ENCODE measurements at places on chromosomes 5 and 9.

DNA sequence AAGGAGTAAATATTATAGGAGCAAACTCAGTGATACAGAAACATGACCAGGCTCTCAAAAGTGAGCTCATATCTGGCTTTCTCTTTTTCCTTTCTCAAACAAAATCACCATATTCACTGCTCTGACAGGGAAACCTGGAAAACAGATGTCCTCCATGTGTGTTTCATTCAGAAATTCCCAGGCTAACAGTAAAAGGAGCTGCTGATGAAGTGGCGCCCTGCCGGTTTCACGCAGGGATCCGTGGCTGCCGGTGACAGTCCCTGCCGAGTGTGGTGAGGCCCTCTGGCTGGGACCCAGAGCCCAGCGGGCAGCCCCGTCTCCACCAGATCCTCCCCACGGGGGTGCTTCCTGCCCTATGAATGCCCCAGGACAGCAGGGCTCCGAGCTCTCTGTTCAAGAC lies 208.1 kb downstream of the GNA14 start:
- no peak for DNase-seq

DNA sequence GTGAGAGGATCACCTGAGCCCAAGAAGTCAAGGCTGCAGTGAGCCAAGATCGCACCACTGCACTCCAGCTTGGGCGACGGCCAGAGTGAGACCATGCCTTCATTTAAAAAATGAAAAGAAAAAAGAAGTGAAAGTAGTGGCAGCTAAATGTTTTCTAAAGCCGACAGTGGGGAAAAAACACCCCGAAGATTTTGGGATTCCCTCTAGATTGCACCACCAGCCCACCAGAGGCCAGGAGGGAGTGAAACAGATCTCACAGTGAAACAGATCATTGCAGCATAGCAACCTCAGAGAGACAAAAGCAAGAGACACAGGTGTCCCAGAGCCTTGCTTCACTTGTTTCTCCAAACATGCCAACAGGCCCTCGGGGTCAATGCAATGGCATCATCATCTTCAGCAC lies 156.8 kb downstream of the PAX5 start:
- DNase-seq, result peak; percentile 14

DNA sequence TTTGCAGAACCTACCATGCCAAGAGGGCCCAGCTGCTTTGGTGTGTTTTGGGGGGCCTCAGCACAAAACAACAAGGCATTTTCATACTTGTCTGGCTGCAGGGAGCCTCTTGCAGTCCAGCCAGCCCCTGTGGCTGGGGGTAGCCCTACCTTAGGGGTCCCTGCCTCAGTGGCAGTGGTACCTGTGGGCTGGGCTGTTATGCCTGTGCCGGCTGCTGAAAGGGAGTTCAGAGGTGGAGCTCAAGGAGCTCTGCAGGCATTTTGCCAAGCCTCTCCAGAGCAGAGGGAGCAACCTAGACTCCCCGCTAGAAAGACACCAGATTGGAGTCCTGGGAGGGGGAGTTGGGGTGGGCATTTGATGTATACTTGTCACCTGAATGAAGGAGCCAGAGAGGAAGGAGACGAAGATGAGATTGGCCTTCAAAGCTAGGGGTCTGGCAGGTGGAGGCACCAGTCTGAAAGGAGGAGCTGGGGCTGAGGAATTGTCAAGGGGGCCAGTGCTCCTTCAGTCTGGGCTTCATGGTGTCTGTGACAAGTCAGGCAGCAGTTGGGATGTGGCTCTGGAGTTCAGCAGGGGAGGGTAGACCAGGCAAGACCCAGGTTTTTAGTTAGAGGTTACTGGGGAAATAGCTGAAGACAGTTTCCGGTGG lies 1.5 kb downstream of the SHROOM1 start:
- DNase-seq, result no peak

DNA sequence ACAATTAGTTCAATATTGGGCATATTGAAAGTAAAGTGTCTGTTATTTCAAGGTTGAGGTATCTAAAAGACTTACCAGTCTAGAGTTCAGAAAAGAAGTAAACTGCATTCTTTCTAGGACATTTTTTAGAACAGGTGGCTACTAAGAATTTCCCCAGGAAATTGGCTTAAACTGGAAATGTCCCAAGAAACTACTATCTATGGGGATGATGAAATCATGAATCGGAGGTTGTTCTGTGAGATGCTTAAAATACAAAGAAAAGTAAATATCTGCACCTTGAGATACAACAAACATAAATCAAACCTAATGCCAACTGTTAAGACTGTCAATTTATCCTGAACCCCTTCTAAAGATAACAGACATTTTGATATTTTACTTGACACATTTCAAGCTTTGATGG lies 226.5 kb upstream of the NREP start:
- no peak for DNase-seq

- DNase-seq, result no peak
These were observed 24.4 kb downstream of the ZNF474 start for GRCh38 chr5:122153774-122154173.

DNA sequence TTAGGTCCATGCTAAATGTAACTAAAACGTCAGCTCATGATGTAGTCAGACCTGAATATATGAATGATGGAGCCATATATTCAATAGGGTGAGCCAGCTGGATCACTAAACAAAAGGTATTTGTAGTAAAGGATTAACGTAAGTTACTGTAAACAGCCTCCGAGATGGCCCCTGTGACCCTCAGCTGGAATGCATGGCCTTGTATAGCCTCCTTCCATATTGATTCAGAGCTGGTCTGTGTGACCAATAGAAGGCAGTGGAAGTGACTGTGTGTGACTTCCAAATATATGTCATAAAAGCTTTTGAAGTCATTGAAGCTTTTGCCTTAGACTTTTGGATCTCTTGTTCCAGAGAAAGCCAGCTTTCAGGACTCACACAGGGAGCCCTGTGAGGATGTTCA lies 154.4 kb upstream of the CHD1 start:
- DNase-seq, result no peak

- no peak for DNase-seq
These were observed 10.5 kb downstream of the TMEM174 start for GRCh38 chr5:73183481-73183891.

- DNase-seq, result no peak
These were observed 2.1 kb upstream of the ANXA2R start for GRCh38 chr5:43042176-43042625.

- DNase-seq, result no peak
These were observed 181.7 kb downstream of the BNC2 start for GRCh38 chr9:16688814-16689213.

- no peak for DNase-seq
These were observed 419.0 kb downstream of the PLK2 start for GRCh38 chr5:58040846-58041245.

DNA sequence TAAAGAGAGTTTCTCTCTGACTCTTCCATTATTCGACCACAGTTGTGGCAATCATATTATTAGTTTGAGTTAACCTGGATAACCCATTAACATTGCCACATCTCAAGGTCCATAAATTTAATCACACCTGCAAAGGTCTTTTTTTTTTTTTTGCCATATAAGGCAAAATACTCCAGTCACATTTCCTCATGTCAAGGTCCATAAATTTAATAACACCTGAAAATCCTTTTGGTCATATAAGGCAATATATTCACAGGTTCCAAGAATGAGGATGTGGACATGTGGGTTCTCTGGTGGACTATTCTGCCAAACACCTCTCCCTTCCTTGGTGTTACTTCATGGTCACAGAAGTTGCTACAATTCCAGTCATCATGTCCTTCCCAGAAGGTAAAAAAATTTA lies 213.5 kb upstream of the COX7C start:
- no peak for DNase-seq

DNA sequence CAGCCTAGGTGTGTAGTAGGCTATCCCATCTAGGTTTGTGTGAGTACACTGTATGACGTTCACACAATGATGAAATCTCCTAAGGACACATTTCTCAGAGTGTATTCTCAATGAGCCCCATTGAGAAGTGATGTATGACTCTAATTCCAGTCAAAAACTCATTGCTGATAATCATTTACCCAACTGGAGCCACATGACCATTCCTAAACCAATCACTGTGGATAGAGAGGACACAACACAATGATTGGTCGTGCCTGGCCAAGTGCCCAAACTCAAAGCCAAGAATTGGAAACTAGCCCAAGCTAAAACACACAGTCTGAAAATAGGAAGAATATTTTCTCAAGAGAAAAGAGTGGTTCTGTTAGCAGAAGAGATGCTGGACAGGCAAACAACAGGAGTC lies 191.2 kb downstream of the ZNF462 start:
- DNase-seq, result no peak

- no peak for DNase-seq
These were observed 41.5 kb downstream of the UBE2R2 start for GRCh38 chr9:33858423-33858822.

DNA sequence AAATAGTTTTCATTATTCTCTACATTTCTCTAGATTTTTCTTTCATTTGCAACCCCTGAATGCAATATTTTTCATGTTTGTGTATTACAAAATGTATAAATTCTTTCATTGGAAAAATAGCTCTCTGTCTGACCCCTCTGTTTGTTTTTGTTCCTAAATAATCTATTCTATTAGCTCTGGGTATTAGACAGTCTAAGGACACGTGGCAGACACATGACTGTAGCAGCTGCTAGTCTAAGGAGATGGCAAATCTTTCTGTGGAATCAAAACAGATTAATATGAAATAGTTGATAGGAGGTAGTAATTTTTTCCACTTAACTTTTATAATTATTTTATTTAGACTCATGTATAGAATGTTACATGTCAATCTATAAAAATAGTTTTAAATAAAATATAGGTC lies 21.4 kb upstream of the SPATA9 start:
- DNase-seq, result no peak

DNA sequence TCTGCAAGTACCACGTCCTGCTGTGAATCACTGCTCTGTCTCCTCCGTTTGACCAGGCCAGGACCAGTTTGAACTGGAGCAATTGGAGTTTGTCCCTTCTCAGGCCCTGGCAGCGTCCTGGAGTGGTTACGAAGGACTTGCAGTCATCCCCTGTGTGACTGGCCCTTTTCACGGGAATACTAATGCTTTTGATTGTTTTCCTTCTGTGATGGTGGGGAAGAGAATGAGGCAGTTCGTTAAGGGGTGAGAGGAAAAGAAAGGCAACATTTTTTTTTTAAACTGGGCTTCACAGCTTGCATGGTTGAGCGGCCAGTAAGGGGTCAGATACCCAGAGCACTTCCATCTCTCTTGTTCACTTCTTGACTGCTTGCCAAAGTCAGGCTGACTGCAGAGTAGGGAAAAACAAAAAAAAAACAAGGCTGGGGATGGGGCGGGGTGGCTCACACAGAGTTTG lies 153.5 kb upstream of the STK32A start:
- DNase-seq, result no peak

DNA sequence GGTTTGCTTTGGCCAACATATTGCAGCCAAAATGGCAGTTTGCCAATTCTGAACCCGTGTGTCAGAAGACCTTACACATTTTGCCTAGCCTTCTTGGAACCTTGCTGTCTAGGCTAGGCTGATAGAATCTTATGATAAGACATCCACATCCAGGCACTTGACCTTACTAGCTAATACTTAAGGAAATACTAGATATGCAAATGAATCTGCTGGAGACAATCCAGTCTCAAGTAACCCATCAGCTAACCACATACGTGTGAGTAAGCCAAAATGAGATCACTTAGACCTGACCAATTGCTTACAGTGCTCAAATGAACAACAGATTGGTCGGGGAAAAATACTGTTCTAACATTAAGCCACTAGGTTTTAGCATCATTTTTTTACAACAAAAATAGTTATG lies 1504.6 kb upstream of the CDH9 start:
- no peak for DNase-seq

DNA sequence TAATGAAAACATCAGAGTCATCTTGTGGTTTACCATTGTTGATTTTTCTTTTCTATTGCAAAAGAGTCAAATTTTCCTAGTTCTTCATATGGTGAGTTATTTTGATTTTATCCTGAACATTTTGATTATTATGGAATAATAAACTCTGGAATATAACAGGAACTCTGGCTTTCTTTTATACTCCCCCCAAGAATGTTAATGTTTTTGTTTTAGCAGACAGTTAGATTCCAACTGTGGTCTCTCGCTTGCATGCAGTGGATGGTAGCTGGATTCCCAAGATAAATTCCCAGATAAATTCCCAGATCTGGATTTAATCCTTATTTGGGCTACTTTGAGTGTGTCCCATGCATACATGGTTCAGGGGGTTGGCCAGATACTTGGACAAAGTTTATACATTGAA lies 109.8 kb downstream of the NSG2 start:
- no peak for DNase-seq

GRCh38 chr5:122014236-122014935 lies 52.6 kb downstream of the SRFBP1 start:
- no peak for DNase-seq

DNA sequence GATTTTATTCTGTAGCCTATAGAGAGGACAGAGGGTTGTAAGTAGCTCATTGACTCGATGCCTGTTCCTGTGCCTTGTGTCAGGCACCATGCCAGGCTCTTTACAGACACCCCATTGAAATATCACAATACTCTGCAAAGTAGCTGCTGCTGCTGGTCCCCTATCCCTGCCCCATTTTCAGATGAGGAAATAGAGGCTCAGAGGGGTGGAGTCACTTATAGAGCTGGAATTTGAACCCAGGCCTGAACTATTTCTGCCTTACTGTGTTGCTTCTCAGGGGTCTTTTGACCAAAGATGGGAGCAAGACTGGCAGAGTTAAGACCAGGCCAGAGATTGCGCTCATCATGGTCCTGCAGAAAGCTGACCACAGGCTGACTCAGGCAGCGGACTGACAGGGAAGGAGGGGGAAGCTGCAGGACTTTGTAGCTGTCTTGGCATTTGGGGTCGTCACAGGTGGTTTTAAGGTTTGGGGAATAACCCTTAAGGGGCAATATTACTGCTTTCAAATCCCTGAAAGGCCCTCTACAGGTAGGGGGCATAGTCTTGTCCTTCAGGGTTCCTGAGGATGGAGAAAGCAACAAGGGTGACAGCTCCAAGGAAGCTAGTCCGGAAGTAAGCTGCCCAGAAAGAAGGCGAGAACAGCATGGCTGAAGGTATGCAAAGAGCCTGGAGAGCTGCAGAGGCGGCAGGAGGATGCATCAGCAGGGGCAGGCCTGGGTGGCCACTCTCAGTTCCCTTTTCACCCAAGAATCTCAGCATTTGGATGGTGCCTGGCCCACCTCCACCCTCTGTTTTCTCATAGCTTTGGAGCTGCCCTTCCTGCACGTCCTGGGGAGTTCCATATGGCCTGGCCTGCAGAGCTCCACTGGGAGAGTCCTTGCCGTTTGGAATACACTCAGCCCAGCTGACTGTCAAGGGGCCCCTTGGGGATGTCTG lies 18.3 kb upstream of the NDST1 start:
- no peak for DNase-seq

- DNase-seq, result no peak
These were observed 258.0 kb downstream of the EBF1 start for GRCh38 chr5:158841481-158842276.

DNA sequence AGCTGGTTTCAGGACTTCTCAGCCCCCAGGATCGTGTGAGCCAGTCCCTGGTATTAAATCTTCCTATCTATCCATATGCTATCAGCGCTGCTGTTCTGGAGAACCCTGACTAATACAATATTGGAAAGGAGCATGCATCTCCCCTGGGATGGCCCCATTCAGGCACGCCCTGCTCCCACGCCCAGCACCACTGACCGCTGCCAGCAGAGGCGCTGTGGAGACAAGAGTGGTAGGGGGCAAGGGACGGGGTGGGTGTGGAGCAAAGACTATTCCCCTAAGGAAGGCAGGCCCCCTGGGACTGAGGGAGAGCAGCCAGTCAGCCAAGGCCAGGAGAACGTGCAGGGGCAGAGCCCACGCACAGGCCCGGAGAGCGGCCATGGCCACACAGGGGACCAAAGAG lies 116.0 kb downstream of the VAV2 start:
- no peak for DNase-seq

GRCh38 chr9:96449523-96449844 lies 485 bp upstream of the HABP4 start:
- no peak for DNase-seq

- DNase-seq, result no peak
These were observed 59.8 kb downstream of the FGF1 start for GRCh38 chr5:142626099-142626498.

- DNase-seq, result no peak
These were observed 133.8 kb downstream of the DENND1A start for GRCh38 chr9:123796094-123796493.

Data from RWPE2 (cell line).